Hepatocyte (in vitro differentiated cells): ENCODE measurements at places on chromosomes 13 and 19. TPM values are rescaled to one million over a fixed set of nuclear protein-coding genes. Genes with fewer than 3 reads are reported as not detected.

PLPPR3 gene
- 11.4 and 11.7 TPM in 2 replicates for polyA plus RNA-seq

NKPD1 gene
- polyA plus RNA-seq: 0.50 and 0.60 TPM in 2 replicates

TNFRSF19 gene
- polyA plus RNA-seq: 13.9 and 19.8 TPM in 2 replicates

CDK8 gene
- polyA plus RNA-seq: 9.6 and 16.1 TPM in 2 replicates

MYBPC2 gene
- polyA plus RNA-seq: 0.04 TPM in 1 of 2 replicates, not detected in the other

C1QTNF9B gene
- polyA plus RNA-seq: 0.29 and 0.30 TPM in 2 replicates

TRAPPC2B gene
- 39.0 and 50.7 TPM in 2 replicates for polyA plus RNA-seq

CA11 gene
- 43.6 and 48.6 TPM in 2 replicates for polyA plus RNA-seq

INSL3 gene
- 0.21 and 0.35 TPM in 2 replicates for polyA plus RNA-seq

FGF9 gene
- polyA plus RNA-seq: 1.6 and 2.3 TPM in 2 replicates

OCEL1 gene
- 44.7 and 47.7 TPM in 2 replicates for polyA plus RNA-seq

TMEM145 gene
- polyA plus RNA-seq: 0.58 TPM in 1 of 2 replicates, not detected in the other

ELSPBP1 gene
- polyA plus RNA-seq: 0.28 and 1.9 TPM in 2 replicates

LPAR2 gene
- polyA plus RNA-seq: 33.1 and 42.6 TPM in 2 replicates

CEACAM3 gene
- not detected in 2 replicates for polyA plus RNA-seq

CEACAM8 gene
- not detected in 2 replicates for polyA plus RNA-seq

MAB21L1 gene
- 9.9 and 10.6 TPM in 2 replicates for polyA plus RNA-seq

C19orf33 gene
- polyA plus RNA-seq: 118 and 123 TPM in 2 replicates

ZNF71 gene
- 5.8 and 9.2 TPM in 2 replicates for polyA plus RNA-seq

NRTN gene
- polyA plus RNA-seq: 31.1 and 35.6 TPM in 2 replicates

MTUS2 gene
- 4.3 and 4.9 TPM in 2 replicates for polyA plus RNA-seq

NLRP7 gene
- polyA plus RNA-seq: not detected in 2 replicates

ZIC5 gene
- polyA plus RNA-seq: 0.16 TPM in 1 of 2 replicates, not detected in the other

SHANK1 gene
- polyA plus RNA-seq: 0.56 and 1.4 TPM in 2 replicates

APC2 gene
- polyA plus RNA-seq: 0.36 and 0.40 TPM in 2 replicates

TYROBP gene
- polyA plus RNA-seq: 2.9 and 4.9 TPM in 2 replicates

MRPL34 gene
- 113 and 131 TPM in 2 replicates for polyA plus RNA-seq

CACNG7 gene
- polyA plus RNA-seq: 0.12 and 0.31 TPM in 2 replicates

CGB1 gene
- 0.52 TPM in 1 of 2 replicates, not detected in the other for polyA plus RNA-seq

CYP2A7 gene
- polyA plus RNA-seq: not detected in 2 replicates

BICRA gene
- polyA plus RNA-seq: 3.4 and 5.4 TPM in 2 replicates

ITGBL1 gene
- polyA plus RNA-seq: not detected in 2 replicates

TTC9B gene
- 0.21 and 0.33 TPM in 2 replicates for polyA plus RNA-seq

HIPK4 gene
- polyA plus RNA-seq: 0.13 TPM in 1 of 2 replicates, not detected in the other

SH2D3A gene
- 19.6 and 26.0 TPM in 2 replicates for polyA plus RNA-seq

ONECUT3 gene
- polyA plus RNA-seq: 0.06 and 0.09 TPM in 2 replicates

PLA2G4C gene
- polyA plus RNA-seq: 2.0 and 3.2 TPM in 2 replicates

ZNF844 gene
- 3.0 and 4.1 TPM in 2 replicates for polyA plus RNA-seq

ZNF773 gene
- 5.0 and 6.6 TPM in 2 replicates for polyA plus RNA-seq

HSD17B14 gene
- 91.9 and 107 TPM in 2 replicates for polyA plus RNA-seq

SIGLEC5 gene
- not detected in 2 replicates for polyA plus RNA-seq

SLC5A5 gene
- not detected in 2 replicates for polyA plus RNA-seq

SLC25A41 gene
- polyA plus RNA-seq: 0.50 TPM in 1 of 2 replicates, not detected in the other

SERPINE3 gene
- 163 and 297 TPM in 2 replicates for polyA plus RNA-seq

UHRF1 gene
- polyA plus RNA-seq: 11.5 and 13.6 TPM in 2 replicates

POU4F1 gene
- polyA plus RNA-seq: 0.16 TPM in 1 of 2 replicates, not detected in the other

PRR19 gene
- polyA plus RNA-seq: 1.9 and 3.0 TPM in 2 replicates

TNNI3 gene
- 1.4 and 1.6 TPM in 2 replicates for polyA plus RNA-seq

TEX26 gene
- polyA plus RNA-seq: 1.0 and 1.1 TPM in 2 replicates

ZNF418 gene
- 2.8 and 3.2 TPM in 2 replicates for polyA plus RNA-seq
